ENCODE measurements at places on chromosomes 11 and 22.

- DNase-seq, result no peak
Observed at GRCh38 chr11:72759468-72759985, 7.3 kb upstream of the ARAP1 start.

GRCh38 chr22:26170795-26171580 is 1.7 kb downstream of the SEZ6L start:
- no peak for DNase-seq

- DNase-seq, result no peak
Observed at GRCh38 chr11:11977206-11977938, 31.1 kb downstream of the DKK3 start.

DNA sequence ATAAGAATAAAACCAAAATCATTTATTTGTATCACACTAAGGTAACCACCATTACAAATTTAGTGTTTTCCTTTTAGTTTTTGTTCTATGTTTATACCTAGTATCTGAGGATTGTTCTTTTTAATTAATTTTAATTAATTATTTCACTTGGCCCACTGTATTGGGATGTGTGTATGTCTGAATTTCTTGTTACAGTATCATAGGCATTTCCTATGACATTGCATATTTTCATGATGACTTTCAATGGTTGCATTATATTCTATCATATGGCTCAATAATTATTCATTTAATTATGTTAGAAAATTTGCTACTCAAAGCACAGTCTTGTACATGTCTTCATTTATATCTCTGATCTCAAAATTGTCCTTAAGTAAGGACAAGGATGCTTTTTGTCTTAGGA is 41.0 kb downstream of the C11orf71 start:
- DNase-seq, result no peak

DNA sequence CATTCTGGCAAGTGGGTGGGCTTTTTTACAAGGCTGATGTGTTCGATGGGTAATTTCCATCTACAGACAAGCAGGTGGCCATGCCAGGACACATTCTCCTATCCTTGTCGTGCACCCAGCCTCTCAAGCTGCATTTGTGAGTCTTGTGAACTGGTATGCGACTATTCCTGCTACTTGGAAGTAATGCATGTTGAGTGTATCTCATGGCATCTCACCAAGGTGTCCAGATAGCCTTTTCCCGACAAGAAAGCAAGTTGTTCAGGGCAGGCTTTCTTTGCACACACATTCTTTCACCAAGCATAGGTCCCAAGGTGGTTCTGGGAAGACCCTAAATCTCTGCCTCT is 18.8 kb upstream of the SYT13 start:
- DNase-seq, result no peak

DNA sequence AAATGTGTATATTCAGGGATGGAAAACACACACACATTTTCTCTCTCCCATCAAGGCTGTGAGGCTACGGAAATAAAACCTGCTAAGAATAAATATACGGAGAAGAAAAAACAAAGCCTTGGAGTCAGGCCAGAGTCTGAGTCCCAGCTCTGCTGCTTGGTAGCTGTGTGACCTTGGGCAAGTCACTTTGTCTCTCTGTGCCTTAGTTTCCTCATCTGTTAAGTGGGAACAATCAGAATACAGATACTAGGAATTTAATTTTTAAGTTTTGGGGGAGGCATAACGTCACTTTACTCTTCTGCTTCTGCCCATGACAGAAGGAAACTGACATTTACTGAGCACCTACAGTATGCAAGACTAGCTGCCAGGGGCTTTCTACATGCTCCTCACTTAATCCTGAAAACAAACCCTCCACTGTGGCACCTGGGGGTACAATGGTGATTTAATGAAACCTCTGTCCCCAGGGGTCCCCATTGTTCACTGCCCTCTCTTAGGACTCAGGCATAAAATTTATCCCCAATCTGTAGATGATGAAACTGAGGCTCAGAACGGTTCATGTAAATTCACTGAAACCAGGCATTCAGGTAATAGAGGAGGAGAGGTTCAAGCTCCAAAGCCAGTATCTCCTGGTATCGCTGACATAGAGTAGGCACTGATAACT is 131.9 kb upstream of the SERPIND1 start:
- no peak for DNase-seq

- no peak for DNase-seq
Observed at GRCh38 chr11:31810779-31811647, at the start of gene PAX6. PAX6 (minus strand) TSS chr11:31811322; CDS start chr11:31806411, 4,911 bp downstream.

GRCh38 chr11:60482361-60482760 is 10.2 kb upstream of the MS4A12 start:
- no peak for DNase-seq

DNA sequence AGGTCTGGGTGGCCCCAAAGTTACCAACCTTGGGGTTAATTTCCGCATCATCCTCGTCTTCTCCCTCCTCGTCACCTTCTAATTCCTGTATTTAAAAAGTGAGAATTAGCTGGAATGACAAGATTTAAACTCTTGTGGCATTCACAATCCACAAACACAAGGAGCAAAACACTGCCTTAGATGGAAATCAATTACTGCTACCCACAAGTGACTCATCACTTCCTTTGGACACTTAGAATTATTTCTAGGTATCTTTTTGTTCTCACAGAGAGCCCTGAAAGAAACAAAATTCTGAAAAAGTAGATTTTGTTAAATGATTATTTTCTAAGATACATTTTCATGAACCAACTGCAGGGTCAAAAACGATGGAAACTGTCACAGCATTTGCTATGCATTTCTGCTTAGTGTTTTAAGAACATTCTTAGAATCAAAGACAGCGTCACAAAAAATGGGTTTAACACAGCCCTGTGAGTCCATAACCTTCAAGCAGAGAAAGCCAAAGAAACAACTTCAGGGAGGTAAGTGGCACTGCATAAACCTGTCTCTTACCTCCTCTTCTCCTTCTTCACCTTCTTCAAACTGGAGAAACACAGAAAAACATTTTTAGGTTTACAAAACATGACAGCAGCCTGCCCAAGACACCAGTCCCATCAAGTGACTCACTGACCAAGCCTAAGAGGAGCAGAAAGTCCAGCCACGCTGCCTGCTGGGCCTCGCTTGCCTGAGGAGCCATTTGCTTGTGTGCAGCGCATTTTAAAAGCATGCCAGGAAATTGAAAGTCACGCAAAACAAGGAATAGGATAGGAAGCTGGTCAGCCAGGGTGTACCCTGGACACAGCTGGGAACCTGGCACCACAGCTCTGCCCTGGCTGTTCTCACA is 22.3 kb upstream of the PHLDA2 start:
- no peak for DNase-seq

DNA sequence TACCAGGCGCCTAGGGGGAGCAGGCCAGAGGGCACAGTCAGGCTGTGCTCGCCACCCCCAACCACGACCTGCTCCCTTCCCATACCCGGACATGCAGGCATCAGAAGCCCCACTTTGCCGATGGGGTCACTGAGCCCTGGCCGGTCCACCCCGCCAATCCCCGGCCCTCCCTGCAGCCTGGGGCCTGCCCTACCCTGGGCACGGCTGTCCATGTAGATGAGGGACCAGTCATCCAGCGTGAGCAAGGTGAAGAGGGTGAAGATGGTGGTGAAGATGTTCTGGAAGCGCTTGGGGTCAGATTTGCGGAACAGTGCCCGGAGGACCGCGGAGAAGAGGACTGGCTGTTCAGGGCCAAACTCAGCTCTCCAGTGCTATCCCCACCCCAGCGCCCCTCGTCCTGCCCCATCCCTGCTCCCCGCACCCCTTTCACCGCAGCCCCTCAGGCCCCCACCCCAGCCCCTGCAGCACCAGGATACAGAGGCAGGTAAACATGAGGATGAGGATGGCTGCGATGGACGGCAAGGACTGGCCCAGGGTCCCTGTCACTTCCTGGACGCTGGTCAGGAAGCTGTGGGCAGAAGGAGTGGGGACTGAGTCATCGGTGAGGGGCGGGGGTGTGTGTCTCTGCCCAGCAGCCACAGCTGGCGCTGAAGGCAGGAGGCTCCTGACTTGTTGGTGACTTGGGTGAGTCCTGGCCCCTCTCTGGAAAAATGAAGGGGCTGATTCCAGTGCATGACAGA is 5.5 kb downstream of the CATSPER1 start:
- DNase-seq, result no peak

GRCh38 chr11:125939081-125939521 is 6.7 kb upstream of the VSIG10L2 start:
- no peak for DNase-seq

DNA sequence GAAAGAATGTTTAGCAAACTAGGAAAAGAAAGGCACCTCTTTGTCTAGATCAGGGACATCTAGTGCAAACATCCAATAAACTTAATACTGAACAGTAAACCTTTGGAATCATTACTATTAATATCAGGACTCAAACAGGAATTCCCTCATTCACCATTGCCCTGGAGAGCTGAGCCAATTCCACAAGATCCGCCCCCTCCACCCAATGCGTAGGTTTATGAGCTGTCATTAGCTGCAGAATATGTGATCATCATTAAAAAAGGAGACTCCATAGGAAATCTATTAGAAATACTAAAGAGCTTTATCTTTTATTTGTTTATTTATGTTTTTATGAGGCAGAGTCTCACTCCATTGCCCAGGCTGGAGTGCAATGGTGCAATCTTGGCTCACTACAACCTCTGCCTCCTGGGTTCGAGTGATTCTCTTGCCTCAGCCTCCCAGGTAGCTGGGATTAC is 5.5 kb downstream of the IL17REL start:
- no peak for DNase-seq

DNA sequence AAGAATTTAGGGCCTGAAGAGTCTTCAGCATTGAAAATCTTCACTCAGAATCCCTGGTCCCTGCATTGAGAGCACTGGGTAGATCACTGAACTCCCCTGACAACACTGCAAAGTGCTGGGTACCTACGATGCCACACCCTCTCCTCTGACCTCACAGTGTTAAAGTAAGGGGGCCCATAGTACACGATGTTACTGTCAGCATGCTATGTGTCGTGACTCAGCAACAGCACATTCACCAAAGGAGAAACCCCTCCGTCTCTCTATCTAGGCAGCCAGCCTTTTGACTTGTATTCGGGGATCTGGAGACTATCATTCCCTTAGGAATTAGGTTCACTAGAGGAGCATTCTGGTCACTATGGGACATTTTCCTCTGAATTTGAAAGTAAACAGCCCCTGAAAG is 67.4 kb upstream of the PITPNB start:
- no peak for DNase-seq

- DNase-seq, result no peak
Observed at GRCh38 chr11:74321487-74322188, 10.2 kb upstream of the P4HA3 start.

- DNase-seq, result no peak
Observed at GRCh38 chr11:99065121-99065520, 44.4 kb downstream of the CNTN5 start.

- DNase-seq, result no peak
Observed at GRCh38 chr22:20076627-20077172, 3.3 kb upstream of the DGCR8 start.

DNA sequence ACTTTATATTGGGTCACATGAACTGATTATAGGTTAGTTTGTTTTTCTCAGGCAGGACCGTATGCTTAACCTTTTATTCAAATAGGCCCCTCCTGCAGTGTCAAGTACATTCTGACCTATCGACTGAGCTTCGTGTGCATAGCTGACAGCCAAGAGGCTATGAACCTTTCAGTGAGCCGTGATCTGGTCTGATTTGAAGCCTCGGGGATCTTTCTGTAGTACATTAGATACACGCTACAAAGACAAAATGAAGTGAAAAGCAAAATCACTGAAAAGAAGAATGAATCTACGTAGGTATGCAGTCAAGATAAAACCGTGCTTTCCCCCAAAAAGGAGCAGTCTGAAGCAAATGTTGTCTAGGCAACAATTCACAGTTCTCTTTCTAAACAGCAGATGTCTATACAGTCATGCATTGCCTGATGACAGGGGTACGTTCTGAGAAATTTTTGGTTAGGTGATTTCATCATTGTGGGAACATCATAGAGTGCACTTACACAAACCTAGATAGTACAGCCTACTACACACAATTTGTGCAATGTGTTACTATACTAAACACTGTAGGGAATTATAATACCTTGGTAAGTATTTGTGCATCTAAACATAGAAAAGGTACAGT is 18.1 kb downstream of the JHY start:
- DNase-seq, result no peak

GRCh38 chr11:73140213-73141030 is 1.7 kb downstream of the FCHSD2 start:
- no peak for DNase-seq

- no peak for DNase-seq
Observed at GRCh38 chr11:34432822-34433221, 5.9 kb upstream of the CAT start.

DNA sequence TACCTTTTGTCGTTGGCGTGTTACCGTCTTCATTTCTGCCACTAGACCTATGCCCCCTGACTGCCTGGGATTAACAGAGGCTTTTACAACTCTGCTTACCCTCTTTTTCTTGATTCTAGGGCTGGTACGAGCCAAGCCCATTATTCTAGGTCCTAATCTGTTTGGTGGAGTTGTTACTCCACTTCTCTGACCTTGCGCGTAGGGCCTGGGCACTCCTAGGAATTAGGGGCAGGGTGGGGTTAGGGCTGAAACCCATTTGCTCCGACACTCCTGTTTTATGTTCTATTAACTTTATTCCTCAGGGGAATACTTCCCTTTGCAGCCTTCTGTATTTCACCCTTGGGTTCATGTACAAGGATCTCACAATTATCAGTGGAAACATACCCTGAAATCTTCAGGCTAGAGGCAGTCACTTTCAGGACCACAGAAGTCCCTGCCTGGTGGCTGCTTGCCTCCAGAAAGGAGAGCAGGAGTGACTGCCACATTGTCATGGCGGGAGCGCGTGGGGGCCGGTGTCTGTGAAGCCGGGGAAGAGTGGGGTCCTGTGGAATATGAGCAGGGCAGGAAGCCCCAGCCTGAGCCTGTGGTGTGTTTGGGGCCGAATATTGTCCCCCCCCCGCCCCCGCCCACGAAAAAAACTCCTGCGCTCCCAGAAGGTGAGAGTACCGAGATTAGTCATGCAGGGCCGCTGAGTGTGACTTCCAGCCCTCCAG is 731 bp upstream of the SLC37A2 start:
- no peak for DNase-seq

- DNase-seq, result no peak
Observed at GRCh38 chr22:47032091-47032943, 269.9 kb downstream of the TBC1D22A start.

DNA sequence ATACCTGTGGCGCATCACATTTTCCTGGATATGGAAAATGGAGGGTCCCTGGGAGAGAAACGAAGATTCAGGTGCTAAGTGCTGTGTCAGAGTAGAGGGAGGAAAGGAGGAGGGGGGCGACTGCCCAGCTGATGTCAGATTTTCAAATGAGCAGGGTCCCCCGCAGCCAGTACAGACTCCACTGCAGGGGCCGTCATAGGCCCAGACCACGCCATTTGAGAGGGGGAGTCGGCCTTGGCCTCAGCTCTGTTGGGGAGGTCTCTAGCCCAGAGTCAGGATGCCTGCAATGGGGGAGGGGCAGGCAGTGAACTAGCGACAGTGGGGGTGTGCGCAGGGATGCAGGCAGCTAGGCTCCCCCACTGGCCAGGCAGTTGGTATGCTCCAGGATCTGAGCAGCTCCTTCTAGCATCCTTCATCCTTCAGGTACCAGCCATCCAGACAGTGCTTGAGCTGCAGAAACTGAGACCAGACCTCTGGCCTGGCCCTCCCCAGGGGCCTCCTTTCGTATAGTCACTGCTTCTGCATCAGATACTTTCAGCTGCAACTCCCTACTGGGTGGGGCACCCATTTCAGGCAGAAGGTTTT is at the start of the genes BSCL2 and GNG3:
BSCL2 (minus strand) TSS at position 148 of the 585 bp plus-strand sequence. CDS start 229 bp downstream, outside the sequence.
GNG3 (plus strand) TSS at position 400 of the 585 bp plus-strand sequence. CDS start 620 bp downstream, outside the sequence.
- no peak for DNase-seq
